ENCODE measurements at places on chromosomes 5 and 9. TPM values are rescaled to one million over a fixed set of nuclear protein-coding genes. Genes with fewer than 3 reads are reported as not detected.

- no peak for DNase-seq
Observed at GRCh38 chr5:108028412-108028811, 353.5 kb downstream of the FBXL17 start.

DNA sequence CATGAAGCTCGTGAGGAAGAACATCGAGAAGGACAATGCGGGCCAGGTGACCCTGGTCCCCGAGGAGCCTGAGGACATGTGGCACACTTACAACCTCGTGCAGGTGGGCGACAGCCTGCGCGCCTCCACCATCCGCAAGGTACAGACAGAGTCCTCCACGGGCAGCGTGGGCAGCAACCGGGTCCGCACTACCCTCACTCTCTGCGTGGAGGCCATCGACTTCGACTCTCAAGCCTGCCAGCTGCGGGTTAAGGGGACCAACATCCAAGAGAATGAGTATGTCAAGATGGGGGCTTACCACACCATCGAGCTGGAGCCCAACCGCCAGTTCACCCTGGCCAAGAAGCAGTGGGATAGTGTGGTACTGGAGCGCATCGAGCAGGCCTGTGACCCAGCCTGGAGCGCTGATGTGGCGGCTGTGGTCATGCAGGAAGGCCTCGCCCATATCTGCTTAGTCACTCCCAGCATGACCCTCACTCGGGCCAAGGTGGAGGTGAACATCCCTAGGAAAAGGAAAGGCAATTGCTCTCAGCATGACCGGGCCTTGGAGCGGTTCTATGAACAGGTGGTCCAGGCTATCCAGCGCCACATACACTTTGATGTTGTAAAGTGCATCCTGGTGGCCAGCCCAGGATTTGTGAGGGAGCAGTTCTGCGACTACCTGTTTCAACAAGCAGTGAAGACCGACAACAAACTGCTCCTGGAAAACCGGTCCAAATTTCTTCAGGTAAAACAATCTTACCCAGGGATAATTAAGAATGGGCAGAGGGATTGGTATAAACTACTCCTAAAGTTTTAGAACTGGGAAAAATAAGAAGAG lies 12.9 kb downstream of the ITGA1 start:
- peak; percentile 41 for DNase-seq

- no peak for DNase-seq
Observed at GRCh38 chr5:7625740-7626139, 225.2 kb downstream of the CFAP90 start.

The OR1J2 gene
- total RNA-seq: not detected

DNA sequence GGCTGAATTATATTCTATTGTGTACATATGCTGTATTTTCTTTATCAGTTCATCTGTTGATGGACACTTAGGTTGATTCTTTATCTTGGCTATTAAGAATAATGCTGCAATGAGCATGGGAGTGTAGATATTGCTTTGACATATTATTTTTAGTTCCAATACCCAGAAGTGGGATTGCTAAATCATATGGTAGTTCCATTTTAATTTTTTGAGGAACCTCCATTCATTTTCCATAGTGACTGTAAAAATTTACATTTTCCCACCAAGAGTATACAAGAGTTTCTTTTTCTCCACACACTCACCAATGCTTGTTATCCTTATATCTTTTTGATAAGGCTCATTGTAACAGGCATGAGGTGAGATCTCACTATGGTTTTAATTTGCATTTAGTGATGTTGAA lies 19.4 kb downstream of the JAK2 start:
- DNase-seq: no peak

The NPR3 gene
- total RNA-seq: not detected

The IFNA17 gene
- total RNA-seq: not detected

- DNase-seq: no peak
Observed at GRCh38 chr9:38182321-38182720, 113.3 kb upstream of the SHB start.

The FAM169A gene
- 10.2 TPM for total RNA-seq

The IFNB1 gene
- total RNA-seq: not detected

The HRCT1 gene
- total RNA-seq: not detected

DNA sequence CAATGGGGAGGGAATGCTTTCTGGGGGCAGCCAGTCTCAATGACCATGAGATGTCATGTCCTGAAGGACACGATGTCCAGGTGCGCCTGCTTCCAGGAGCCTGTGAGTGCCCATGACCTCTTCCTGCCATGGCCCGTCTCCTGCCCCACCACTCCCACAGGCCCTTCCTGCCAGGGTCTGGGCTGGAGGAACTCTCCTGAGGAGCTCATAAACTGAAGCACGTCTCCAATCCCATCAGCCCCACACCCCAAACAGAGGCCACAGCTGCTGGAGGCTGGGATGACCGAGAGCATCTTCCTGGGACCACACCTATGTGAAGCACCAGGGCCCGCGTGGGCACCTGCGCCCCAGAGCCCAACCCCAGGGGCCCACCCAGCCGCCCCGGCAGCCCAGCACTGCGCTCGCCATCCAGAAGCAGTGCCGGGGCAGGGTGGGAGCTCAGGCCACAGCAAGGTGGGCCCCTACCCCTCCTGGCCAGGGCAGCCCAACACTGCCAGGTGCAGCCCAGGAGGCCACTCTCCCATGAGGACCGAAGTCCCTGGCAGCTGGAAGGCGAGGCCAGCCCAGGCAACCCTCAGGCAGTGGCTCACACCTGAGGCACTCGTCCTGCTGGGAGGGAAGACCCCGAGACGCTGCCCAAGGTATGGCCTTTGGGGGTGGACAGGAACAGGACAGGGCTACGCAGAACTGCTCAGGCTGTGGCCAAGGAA lies 53.9 kb upstream of the UBAC1 start:
- no peak for DNase-seq

GRCh38 chr5:150801117-150801927 lies 22.8 kb downstream of the SMIM3 start:
- peak; percentile 60 for DNase-seq

DNA sequence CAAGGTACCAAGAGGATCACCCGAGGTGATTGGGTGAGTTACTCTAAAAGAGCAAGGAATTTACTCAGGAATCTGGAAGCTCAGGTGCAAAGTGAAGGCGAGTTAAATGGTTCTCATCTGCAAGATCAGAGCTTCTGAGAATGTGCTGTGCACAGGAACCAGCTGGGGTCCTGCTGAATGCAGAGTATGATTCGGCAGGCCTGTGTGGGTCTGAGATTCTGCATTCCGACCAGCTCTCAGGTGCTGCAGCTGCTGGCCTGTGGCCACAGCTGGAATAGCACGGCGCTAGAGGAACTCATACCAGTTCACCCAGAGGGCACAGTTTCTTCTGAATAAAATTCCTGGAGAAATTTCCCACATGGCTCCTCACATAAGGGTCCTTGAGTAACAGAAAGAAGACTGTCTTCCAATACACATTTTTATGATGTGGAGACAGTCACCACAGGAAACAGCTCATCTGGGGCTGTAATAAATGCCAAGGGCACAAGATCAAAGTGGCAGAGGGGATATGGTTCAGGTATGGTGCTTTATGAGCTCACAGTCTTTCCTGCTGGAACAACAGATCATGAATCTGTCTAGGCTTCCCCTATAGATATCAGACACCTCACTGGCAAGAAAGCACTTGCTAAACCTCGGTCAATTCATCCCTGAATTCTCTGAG lies 83.9 kb downstream of the PTPN3 start:
- DNase-seq: no peak
